ENCODE measurements at places on chromosomes 11 and 22.
A peak's percentile ranks its signal among the peaks of the same experiment; 100 is the strongest.

DNA sequence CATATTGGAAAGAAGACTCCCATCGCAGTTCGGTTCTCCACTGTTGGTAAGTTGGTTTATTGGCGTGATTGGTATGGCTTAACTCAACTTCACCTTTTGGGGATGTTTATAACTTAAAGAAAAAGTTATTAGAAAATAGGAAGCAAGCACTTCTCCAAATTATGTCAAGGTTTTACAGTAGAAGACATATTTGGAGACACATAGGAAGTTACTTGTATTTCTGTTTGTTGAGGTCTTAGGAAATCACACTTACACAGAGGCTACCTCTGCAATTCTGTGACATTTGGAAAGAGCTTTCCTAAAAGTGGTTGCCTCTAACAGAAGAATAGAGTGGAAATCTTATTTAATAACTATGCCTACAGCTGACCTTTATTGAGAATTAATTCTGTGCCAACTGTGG is 12.3 kb downstream of the CAT start:
- no peak for DNase-seq

DNA sequence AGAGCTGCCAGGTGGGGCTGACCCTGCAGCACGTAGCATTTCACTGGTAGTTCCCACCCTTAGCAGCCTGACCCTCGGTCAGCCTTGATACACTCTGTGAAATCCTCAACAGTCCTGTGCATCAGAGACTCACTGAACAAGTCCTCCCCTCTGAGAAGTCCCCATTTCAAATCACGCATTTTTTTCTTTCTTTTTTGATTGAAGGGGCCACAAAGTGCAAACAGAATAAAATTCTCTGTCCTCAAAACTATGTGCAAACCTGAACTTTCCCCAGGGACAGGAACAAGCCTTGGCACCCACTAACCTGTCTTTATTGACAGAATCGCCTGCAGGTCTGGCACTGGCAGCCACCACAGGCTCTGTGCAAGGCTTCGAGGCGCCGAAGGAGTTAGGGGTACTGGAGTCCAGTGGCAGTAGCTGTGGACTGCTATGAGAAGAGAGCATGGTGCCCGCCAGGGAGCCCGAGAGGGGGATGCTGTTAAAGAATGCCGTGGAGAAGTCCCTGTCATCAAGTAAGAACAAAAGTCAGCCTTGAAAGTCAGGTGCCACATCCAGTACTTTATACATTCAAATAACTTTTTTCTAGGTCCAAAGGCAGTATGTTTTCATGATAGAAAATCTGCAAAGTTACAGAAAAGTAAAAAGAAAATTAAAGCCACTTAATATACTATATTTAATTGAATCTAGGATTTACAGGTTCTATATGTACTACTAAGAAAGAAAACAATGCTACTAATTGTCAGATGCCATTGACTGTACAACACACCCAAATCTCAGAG is 53.8 kb downstream of the HIRA start:
- DNase-seq = no peak

- DNase-seq = no peak
Measured at GRCh38 chr11:110293389-110293788, 3.0 kb downstream of the RDX start.

- DNase-seq = no peak
Measured at GRCh38 chr11:35344681-35345574, 74.4 kb downstream of the SLC1A2 start.

DNA sequence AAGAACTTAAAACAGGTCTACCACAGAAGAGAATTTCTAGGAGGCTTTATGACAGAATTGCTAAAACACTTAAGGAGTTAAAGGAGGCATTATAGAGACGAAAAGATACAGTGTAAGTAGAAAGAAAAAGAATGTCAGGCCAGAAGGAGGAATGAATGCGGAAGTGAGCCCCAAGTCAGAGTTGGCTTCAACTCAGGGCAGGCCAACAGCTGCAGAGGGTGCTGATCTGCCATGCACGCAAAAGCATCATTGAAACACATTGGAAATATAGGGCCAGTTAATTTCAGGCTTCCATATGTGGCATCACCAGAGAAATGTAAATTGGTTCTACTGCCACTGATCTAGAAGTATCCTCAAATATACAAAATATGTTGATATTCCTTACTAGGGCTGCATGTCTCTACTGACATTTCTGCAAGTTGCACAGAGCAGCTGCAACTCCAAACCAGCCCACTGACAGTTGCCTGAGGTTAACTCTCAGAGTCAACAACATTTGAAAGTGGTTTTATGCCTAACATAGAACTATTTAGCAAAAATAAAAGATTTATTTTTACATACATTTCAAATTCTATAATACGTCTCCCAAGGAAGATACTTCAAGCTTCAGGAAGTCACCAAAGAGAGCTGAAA is 324.1 kb downstream of the C11orf87 start:
- DNase-seq = no peak

GRCh38 chr11:25566298-25567200 is 765.4 kb upstream of the ANO3 start:
- no peak for DNase-seq

- DNase-seq = no peak
Measured at GRCh38 chr11:68312117-68312779, at the start of gene LRP5. TSS of gene LRP5 (plus strand) at chr11:68312591. CDS start at chr11:68312715, 124 bp downstream.

DNA sequence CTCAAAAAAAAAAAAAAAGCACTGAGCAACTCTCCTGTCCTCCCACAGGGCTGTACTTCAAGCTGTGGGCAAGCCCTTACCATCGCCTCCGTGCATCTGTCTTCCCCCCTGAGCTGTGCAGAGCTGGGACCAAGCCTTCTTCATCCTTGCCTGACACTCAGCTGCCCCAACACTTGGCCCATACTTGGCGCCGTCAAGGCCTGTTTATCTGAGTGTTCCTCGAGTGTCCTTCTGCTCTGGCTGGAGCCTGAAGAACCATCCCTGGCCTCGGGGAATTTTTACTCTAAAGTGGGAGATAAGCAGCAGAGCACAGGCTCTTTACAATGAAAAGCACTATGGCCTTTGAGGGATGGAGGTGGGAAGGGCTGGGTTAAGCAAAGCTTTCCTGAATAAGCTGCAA is 1.6 kb upstream of the TIRAP start:
- no peak for DNase-seq

GRCh38 chr11:119205080-119205479 is 1.1 kb upstream of the CBL start:
- no peak for DNase-seq

DNA sequence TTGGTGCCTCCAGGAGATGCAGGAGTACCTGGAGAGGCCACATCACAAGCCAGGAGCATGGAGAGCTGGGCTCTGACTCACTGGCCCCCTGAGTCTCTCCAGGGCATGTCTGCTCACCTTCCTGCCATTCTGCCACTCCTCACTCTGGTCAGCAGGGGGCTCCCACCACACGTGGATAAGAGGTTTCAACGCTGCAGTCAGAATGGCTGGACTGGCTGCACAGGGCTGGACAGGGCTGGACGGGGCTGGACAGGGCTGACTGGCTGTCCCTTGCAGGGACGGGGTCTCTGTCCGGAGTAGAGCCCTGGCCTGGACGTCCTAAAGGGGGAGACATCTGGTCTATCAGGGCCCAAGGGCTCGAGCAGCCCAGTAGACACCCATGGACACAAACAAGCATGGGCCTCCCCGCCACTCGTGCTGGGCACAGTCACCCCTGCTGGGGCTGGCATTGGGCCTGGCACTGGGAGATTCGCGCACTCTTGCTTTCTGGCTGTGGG is 34.6 kb downstream of the CYTH4 start:
- DNase-seq = peak; percentile 71

DNA sequence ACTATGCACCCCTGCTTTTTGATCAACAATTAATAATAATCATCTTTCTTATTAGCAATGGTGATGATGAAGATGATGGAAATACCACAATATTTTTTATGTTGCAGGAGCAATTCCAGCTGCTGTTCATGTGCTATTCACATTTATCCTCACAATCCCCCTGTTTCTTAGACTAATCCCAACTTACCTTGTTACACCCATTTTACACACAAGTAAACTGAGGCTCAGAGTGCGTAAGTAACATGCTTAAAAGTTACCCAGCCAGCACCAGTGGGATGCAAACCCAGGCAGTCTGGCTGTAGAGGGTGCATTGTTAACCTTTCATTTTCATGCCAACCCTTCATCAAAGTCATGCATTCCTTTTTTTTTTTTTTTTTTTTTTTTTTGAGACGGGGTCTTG is 1.6 kb upstream of the CRYBA4 start:
- no peak for DNase-seq

DNA sequence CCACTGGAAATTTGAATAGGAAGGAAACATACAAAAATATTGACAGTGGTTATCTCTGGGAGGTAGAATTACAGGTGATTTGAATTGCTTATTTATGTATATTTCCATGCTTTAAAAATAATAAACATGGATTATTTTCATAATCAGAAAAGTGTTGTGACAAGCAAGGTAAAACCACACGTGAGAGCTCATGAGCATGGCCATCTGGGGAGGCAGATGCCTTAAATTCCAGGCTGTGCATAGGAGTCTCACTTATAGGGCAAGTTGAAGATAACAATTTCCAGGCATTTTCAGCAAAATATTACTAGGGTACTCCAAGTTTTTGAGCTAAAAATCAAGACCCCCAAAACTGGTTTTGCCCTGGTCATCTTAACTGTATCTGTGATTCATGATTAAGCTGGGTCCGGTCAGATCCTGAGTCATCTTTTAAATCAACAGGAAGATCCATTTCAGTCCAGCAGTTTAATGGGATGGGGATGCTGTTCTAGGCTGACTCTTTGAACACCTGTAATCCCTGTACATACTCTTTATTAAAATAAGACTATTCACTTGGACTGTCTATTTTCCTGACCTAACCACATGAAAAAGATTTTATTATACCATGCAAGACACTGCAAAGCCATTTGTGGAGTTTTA is 115.8 kb upstream of the NARS2 start:
- DNase-seq = no peak

DNA sequence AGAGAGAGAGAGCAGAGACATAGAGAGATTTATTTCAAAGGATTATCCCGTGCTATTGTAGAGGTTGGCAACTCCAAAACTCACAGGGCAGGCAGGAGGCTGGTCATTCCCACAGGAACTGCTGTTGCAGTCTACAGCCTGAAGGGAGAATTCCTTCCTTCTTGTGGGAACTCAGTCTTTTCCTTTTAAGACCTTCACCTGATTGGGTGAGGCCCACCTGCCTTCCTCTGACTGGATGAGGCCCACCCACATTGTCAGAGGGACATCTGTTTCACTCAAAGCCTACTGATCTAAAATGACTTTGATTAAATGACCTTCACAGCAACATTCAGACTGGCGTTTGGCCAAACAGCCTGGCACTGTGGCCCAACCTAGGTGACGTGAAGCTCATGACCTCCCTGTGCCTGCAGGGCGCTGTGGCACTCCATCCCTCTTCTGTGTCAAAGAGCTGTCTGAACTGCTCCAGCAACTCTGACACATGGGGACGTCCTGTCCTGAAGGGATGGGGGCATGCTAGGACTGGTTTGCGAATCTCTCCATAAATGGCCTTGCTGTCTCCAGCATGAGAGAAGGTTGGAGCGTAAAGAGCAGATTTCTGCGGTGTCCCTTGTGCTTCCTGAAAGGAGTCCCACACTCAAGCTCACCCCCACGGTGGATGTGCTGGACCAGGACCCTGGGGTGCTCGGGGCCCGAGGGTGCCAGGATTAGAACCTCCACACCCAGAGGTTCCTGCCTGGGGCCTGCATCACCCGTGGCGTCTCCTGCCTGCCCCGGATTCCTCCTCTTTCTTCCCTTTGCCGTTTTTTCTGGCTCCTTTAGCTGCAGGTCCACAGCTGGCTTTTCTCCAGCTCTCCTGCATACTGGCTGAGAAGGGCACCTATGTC is 20.7 kb downstream of the KRTAP5-5 start:
- DNase-seq = no peak

DNA sequence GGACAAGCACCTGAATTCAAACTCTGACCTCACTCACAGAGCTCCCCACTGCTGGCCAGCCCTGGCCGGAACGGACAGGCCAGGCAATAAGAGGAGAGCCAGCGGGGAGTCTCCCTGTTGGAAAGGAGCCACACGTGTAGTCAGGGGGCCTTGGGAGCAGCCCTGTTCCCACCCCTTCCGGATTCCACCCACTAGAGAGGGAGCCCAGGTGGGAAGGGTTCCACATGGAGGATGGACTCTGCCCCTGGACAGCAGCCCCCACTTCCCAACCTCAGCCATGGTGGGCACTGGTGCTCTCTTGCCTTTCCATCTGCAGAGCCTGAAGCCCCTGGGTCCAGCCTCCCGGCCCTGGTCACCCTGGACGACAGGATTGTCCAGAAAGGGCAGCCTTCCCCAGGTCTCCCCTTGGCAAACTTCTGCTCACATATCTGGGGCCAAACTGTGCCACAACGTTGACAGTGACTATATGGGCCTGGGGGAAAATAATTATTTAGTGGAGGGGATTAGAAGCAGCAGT is 7.5 kb upstream of the APOBEC3A start:
- no peak for DNase-seq

DNA sequence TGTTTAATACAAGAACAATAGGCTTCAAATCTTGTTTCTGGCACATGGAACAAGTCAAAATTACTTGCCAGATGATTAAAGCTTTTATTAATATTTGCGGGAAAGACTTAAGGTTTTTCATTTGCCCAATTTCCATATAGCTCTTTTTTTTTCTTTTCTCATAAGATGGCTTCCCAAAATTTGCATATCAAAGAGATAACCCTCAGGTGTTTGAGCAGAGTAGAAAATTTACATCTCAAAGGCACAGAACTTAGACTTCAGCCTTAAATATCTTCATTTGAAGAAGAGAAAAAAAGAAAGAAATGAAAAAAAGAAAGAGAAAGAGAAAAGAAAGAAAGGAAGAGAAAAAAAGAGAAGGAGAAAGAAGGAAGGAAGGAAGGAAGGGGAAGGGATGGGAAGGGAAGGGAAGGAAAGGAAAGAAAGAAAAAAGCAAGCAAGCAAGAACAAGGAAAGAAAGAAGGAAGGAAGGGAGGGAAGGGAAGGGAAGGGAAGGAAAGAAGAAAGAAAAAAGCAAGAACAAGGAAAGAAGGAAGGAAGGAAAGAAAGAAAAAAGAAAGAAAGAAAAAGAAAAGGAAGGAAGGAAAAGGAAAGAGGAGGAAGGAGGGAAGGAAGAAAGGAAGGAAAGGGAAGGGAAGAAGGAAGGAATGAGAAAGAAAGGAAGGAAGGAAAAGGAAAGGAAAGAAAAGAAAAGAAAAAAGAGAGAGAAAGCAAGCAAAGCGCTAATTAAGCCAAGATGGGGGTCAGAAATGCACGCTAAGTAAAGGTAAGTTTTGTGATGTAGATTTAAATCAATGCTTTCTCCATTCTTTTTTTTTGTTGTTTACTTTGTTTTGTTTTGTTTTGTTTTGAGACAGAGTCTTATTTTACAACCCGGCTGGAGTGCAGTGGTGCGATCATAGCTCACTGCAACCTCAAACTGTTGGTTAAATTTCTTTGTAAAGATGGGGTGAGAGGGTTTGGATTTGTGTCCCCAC is 20.2 kb upstream of the IFITM3 start:
- no peak for DNase-seq

- no peak for DNase-seq
Measured at GRCh38 chr11:134393638-134394037, 18.4 kb downstream of the B3GAT1 start.

DNA sequence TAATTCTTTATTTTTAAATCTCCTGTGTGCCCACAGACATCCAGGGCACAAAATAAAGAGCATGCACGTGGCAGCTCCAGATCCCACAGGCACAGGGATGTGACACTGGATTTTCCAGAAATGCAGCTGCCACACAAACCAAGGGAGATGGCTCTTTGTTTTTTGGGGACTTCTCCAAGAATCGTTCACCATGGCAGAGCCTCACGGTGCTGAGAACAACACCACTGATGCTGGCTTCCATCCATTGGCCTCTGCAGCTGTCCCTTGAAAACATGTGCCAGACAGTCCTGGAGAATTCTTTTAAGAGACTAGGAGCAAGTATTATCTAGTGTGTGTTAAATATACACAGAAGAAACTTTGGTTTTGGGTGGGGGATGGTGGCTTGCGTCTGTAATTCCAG is 108.4 kb upstream of the SLC22A12 start:
- DNase-seq = no peak

GRCh38 chr11:105697291-105697690 is 87.4 kb downstream of the GRIA4 start:
- no peak for DNase-seq

Data from stimulated activated CD4-positive, alpha-beta T cell treated with anti-CD3 and anti-CD28 coated beads, Interleukin-1b, Interleukin-23, amount 100 ng/mL, for 48 hours (primary cell).